ENCODE measurements at places on chromosomes 4 and X. TPM values are rescaled to one million over a fixed set of nuclear protein-coding genes. Genes with fewer than 3 reads are reported as not detected.

DNA sequence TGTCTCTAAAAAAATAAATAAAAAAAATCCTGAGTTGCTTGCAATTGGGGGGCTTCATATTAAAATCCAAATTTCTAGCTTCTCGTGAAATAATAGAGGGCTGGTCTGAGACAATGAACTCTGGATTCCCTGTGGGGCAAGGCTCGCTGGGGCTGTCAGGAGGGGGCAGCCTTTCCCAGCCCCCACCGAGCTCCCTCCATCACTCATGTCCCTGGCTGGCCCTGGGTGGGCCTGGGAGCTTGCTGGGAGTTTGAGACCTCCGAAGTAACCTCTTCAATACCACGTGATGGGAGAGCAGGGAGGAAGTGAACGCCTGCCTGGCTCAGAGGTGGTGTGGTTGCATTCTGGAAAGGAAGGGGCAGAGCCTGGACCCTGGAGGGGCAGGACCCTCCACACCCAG, 54.0 kb upstream of the AFAP1 start:
- DNase-seq = no peak

DNA sequence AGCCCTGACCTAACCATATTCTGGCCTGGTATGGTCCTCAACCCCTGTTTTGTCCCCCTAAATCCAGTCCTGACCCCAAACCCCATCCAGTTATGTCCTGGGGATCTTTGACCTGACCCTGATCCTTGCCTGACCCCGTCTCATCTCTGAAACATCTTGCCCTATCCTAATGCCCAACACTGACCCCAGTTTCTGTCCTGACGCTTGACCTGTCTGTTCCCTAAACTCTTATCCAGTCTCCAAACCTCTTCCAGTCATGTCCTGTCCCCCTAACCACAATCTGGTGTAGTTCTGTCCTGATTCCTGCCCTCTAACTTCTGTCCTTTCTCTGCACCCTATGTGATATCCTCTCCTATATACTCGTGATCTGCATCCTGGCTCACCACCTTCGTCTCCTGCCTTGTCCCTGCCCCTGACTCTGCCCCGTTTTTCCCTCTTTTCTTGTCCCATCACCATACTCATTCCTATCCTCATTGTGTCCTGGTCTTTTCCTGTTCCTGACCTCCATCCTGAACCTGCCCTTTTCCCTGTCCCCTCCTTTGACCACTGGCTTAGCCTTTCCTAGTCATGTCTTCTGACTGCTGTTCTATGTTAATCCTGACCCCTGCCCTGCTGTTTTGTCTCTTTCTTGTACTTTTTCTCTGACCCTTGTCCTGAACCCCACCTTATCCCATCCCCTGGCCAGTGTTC, 4.6 kb upstream of the CCDC120 start:
- no peak for DNase-seq

Gene SSX7
- total RNA-seq = not detected

- no peak for DNase-seq
These were observed 205.9 kb downstream of the STIM2 start for GRCh38 chr4:27066591-27066990.

Gene STATH
- total RNA-seq = not detected

DNA sequence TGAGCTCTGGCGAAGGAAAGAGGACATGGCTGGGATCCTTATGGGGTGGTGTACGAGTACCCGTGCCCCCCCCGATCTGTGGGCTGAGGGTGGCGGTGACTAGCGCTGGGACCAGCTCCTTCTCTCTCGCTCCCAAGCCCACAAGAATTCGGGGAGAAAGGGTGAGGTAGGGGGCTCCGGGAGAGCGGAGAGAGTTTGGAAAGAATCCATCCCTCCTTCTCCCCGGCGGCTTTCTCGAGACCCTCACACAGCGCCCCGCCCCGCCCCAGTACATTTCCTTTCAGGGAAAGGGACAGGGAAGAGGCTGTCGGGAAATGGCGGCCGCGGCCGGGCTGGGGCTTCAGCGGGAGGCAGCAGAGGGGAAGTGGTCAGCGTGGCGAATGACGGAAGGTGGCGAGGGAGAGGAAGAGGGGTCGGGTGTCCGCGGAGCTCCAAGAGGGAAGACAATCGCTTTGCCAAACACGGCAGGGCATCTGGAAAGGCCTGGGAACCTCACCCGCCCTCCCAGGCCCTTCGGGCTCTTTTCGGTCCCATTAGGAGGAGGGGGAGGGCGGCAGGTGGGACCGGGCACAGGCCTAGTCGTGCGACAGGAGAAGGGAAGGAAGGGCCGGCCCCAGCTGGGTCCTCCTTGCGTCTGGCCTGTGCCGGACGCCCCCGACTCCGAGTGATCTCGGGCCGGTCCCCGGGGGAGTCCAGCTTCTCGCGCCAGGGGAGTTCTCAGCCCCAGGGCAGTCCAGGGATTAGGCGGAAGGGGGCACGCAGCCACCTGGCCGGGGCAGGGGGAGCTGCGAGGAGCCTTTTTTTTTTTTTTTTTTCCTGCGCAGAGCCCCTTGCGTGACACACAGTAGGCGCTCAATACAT, 10.2 kb downstream of the HNRNPH2 start:
- DNase-seq = no peak

Gene FAM9C
- total RNA-seq = not detected

Gene NAT8L
- total RNA-seq = 12.4 TPM

- DNase-seq = no peak
These were observed 94.4 kb downstream of the NHSL2 start for GRCh38 chrX:72005046-72005445.

DNA sequence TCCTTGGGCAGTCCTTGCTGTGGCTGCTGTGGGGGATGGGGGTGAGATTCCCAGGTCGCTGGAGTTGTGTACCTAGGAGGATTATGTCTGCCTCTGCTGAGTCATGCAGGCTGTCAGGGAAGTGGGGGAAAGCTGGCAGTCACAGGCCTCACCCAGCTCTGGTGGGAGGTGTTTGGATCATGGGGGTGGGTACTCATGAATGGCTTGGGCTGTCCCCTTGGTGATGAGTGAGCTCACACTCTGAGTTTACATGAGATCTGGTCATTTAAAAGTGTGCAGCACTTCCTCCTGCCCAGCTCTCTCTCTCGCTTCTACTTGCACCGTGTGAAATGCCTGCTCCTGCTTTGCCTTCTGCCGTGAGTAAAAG, 24.6 kb upstream of the PDLIM3 start:
- DNase-seq = no peak

GRCh38 chrX:111823128-111823527, 52.9 kb upstream of the TRPC5OS start:
- no peak for DNase-seq
